ENCODE measurements at places on chromosomes 3 and 15.

DNA sequence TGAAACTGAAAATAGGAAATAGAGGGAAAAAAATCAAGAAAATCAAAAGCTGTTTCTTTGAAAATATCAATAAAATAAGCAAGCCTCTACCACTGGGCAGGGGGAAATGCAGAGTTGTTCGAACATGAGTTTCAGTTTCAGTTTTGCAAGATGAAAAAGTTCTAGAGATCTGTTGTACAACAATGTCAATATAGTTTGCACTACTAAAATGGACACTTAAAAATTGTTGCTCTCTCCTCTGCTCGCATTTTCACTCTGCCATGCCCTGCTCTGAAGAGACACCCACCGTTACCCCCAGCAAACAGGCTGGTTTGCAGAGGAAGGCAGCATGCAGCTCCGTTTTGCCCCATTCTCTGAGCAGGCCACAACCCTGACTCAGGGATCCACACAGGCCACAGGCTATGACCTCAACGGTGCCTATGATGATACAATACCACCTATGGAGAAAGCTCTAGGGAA is 64.5 kb downstream of the ZNF148 start:
- no peak for DNase-seq

DNA sequence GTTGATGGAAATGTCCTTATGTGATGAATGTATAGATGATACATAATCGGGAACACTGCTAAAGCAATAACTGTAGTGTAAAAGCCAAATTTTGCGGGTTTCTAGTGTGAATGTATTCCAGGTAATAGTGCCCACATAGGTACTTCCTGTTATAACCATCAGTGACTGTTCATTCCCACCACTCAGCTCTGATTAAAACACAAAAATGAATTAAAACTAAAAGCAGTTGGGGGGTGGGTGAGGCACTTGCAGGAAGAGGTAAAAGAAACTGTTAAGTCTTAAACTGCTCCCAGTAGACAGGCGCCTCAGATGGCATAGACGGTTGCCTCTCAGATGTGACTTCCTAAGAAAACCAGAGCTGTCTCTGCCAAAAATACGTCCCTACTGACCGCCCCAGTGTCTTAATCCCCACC is 893 bp upstream of the MTHFS start:
- DNase-seq, result no peak

DNA sequence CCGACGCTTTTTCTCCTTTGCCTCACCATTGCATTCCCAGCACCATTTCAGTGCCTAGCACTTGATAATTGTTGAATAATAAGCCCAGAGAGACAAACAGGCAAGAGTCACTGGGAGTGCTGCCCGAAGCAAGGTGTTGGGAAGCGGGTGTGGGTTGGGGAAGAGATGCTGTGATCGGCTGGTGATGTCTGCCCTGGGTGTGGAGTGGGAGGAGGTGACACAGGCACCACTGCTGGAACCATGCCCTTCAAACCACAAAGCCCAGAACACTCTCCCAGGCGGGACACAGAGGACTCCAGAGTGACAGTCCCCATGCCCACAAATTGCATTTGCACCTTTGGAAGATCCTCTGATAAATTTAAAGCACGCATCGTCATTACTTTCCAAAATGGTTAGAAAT is 148.2 kb downstream of the CHSY1 start:
- DNase-seq, result no peak

GRCh38 chr3:159174715-159175692 is 373.1 kb downstream of the MFSD1 start:
- DNase-seq, result no peak

GRCh38 chr3:45907769-45908705 is 21.7 kb downstream of the CCR9 start:
- DNase-seq, result no peak

DNA sequence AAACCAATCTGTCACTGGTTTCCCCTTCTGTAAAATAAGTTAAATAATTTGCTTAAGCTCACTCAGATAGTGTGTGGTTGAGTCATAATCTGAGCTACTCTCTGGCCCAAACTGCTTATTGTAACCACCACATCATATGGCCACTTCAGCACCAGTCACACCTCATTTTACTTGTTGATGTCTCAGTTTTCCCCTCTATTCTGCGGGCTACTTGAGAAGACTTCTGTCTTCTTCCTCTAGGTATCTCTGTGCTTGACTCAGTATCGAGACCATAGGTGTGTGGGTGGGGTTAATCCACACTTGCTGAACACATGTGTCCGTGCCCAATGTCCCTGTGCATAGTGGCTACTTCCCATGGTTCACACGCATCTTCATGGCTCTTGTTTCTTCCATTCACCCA is 32.9 kb downstream of the CRYGS start:
- DNase-seq, result no peak

DNA sequence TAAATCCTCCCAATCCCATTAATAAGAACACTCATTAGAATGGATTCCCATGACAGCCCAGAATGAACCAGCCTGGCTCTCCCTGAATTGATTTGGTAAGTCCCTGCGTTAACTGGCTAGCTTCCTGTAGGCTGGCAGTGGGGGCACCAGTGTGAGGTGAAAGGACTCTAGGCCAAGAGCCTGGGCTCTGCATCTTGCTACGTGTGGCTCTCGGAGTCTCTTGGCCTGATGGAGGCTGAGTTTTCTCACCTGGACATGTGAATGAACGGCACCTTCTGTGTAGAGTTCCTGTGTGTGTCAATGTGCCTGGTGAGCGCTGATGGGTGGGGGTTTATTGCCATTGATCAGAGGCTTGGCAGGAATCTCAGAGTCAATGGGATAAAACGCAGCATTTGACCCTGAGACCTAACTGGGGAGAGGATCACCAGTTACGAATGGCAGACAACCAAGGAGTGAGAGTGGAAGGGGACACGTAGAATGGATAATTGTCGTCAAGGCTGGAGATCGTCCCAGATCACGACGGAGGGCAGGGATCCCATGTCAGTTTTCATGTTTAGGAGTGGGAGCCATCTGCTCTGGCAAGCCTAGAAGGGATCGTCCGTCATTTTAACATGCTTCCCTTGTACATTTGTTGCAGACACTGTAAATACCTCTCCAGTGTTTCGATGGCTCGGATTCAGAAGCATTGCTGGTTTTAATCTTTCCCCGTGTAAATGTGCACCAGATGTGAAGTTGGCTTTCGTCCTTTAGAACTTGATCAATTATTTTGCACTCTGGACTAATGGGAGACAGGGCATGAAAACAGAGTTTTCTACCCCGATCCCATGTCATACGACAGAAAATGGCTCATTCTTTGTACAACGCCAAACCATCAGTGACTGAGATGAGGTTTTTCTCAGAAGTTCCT is 9.0 kb upstream of the KLF13 start:
- DNase-seq, result no peak

GRCh38 chr15:45704329-45705249 is 69.8 kb downstream of the SQOR start:
- DNase-seq, result no peak

DNA sequence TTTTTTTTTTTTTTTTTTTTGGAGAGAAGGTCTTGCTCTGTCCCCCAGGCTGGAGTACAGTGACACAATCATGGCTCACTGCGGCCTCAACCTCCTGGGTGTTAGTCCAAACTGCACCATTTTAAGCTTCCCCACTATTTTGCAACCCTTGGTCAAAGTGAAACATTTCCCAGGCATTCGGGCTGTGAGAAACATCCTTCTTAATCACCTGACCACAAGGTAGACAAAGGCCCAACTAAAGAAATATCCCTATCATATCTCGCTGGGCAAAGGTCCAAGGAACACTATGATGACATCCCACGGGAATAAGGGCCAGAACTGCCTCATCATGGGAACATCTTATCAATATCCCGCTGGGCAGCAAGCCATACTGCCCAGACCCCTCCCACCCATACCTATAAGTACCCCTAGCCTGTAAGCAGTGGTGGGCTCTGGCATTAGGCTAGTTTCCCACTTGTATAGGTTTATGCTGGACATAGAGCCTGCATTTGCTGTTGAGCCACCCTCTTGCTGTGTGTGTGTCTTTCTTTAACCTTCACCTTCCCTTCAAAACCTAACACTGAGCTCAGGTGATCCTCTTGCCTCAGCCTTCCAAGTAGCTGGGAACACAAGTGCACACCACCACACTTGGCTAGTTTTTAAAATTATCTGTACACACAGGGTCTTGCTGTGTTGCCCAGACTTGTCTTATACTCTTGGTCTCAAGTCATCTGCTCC is 95.2 kb downstream of the SEMA5B start:
- DNase-seq, result no peak

DNA sequence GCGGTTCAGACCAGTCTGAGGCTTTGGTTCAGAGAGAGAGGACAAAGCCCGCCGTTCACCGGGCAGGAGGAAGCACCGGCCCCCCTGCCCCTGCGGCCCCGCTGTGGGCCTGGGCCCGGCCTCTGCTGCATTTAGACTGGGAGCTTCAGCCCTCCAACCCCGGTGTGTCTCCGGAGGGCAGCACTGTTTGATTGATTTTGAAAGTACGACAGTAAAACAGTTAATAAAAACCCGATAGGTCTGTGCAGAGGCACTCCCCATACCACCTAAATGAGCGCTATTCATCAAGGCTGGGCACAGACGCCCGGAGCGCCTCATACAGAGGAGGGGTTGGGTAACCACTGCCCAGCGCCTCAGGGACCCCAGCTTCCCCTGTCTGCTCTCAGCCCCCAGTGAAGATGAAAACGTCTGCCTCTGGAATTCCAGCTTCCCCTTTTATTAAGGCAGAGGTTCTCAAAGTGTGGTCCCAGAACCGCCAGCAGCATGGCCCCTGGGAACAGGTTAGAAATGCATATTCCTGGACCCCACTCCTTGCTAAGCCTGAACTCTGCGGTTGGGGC is 256.7 kb upstream of the TLE3 start:
- DNase-seq, result no peak

- no peak for DNase-seq
Measured at GRCh38 chr3:50633230-50633790, 16.4 kb downstream of the MAPKAPK3 start.

DNA sequence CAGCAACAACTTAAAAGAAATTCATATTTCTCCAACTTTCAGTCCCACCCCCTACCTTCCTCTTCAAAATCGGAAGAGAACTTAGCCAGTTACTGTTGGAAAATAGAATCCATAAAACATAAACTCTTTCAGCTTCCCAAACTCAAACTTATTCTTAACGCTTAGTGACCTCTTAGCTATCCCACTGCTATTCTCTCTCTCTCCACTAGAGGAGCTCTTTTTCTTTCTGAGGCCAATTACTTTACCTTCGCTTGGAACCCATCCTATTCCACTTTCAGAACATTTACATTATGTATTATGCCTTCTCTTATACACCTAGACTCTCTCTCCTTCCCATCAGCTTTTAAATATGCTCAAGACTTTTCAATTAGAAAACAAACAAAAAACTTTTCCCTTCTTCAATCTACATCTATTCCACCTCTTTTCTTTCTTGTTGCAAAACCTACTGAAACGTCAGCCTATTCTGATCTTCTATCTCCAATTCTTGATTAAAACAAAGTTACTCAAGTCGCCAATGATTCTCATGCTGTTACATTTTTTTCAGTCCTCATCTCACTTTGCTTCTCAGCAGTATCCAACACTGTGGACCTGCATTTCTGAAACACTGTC is 13.4 kb upstream of the GHSR start:
- DNase-seq, result peak; percentile 31

- DNase-seq, result no peak
Measured at GRCh38 chr15:82143390-82144385, 97.9 kb upstream of the MEX3B start.

GRCh38 chr3:42547401-42547945 is 34.3 kb downstream of the SEC22C start:
- peak; percentile 55 for DNase-seq

DNA sequence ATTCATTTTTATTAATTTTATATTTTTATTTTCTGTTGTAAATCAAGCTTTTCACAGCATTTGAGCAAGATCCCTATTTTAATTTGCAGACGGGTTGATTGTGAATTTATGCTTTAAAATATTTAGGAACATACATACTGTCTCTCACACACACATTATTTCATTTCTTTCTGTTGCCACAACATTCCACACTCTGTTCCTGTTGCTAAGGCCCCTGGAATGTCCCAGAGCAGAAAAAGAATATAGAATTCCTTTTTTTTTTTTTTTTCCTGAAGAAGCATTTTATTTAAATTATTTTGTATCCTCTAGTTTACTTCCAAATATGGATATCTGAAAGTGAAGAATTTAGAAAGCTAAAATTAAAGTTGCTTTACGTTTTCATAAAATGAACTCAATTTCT is 36.8 kb upstream of the SCAANT1 start:
- DNase-seq, result no peak

DNA sequence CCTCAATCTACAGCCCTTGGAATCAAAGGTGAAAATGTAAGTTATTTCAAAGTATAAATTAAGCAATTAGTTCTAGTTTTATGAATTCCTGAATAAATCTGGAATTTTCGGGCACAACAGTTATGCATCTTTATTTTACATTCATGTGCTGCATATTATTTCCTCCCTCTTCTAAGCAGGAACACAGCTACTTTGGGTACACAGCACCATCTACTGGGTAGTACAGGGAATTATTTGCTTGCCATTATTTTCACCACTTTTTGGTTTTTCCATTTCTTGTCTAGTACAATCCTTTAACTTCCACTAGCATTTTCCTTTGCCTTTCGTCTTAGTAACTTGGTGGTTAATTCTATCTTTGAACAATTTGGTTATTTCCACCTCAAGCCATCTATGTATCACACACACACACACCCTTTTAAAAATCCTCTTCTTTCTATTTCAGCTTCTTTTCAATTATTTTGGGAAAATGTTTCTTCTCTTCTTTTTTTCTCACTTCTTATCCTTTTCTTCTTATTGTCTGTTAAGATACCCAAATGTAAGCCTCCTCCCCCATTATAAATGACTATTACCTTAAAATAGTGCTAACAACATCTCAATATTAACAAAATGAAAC is 451.0 kb downstream of the MFSD1 start:
- no peak for DNase-seq

GRCh38 chr3:13102386-13103345 is 29.4 kb upstream of the IQSEC1 start:
- no peak for DNase-seq

GRCh38 chr15:70091726-70092463 is 5.8 kb downstream of the TLE3 start:
- peak; percentile 63 for DNase-seq

GRCh38 chr3:44525060-44525459 is 29.9 kb upstream of the ZKSCAN7 start:
- no peak for DNase-seq

DNA sequence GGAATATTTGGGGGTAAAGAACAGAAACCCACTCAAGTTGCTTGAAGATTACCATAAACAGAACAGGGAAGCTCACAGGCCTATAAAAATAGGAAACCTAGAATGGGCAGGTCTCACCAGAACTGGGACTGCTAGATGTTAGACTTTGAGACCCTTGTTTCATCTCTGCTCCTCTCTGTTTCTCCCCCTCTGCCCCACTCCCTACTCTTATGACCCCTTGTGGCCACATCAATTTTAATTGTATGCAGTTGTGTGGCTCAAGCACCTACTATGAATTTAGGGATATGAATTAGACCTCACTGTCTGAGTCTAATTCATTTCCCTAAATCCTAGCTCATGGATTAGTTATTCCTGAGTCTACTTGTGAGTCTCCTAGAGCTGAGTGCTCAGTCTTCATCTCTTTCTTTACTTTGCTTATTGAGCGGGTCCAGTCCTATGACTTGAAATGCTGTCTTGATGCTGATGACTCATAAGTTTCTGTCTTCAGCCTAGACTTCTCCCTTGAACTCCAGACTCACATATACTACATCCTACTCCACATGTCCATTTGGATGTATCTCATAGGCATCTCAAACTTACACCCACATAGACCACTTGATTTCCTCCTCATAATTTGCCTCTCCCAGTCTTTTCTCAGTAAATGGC is 78.7 kb downstream of the ITPR1 start:
- no peak for DNase-seq
